ENCODE measurements at places on chromosomes 13 and 19.

DNA sequence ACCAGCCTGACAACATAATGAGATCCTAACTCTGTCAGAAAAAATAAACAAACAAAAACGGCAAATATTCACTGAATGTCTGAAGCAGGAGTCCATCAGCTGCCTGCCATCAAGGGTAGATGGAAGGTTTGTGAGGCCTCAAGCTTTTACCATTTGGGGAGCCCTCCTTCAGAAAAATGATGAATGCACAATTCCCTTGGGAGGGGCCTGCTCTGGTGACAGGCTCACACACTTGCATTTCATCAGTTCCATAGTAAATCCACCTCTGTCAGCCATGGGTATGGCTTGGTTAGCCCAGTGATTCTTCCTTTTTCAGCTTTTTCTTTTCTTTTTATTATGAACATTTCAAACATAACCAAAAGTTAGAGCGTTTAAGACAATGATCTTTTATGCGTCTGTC lies 26.3 kb upstream of the KATNAL1 start:
- DNase-seq, result no peak

DNA sequence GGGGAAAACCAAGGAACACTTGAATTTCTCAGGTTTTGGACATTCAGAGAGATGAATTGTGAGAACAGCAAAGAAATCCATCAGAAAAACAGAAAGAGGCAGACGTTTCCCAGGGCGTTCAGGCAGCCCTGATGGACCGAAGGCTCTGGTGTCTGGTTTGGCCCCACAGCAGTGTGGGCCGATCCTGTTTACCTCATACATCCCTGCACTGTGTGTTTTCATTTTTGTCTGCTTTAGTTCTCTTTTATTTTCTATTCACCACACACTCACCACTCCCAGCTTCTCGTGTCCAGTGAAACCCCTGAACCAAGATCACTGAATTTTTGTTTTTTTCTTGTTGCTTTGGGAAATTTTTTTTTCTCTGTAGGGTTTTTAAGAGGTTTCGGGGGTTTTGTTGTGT lies 11.9 kb upstream of the WDR18 start:
- DNase-seq, result no peak

GRCh38 chr19:43798546-43799409 lies 3.5 kb downstream of the LYPD5 start:
- DNase-seq, result no peak

DNA sequence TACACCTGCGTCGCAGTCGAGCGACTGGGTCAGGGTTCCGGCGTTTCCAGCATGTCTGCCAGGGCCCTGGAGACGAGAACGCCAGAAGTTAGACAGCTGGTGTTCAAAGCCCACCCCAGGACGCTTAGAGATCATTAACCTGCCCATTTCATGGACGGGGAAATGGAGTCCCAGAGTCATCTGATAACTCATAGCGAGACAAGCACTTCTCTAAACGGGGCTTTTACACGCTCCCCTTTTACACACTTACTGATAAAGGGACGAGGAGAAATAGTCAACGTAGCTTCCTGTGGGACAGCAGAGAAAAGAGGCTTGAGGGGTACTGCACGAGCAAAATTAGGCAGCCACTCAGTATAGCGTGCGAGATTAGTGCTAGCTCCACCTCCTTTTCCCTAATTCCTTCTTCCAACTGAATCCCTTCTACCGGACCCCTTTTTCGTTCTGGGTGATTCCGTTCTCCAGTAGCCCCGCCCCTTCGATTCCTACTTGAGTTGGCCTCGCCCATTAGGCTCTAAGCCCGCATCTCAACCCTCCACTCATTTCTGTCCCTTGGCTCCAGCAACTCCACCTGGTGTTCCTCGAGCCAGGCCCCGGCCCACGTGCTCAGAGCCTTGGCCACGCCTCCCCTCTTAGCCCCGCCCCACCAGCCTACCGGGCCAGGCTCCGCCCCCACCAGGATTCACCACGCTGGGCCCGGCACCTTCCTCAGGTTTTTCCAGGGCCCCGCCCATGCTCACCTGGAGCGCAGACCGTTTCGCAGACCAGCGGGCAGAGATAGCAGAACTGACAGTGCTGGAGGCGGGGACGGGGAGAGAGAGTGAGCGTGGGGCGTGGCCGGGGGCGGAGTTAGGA lies 3.7 kb downstream of the HRC start:
- peak; percentile 29 for DNase-seq

GRCh38 chr13:22176968-22177520 lies 506.2 kb downstream of the FGF9 start:
- no peak for DNase-seq

GRCh38 chr13:49298903-49299605 lies 51.3 kb downstream of the CDADC1 start:
- no peak for DNase-seq

DNA sequence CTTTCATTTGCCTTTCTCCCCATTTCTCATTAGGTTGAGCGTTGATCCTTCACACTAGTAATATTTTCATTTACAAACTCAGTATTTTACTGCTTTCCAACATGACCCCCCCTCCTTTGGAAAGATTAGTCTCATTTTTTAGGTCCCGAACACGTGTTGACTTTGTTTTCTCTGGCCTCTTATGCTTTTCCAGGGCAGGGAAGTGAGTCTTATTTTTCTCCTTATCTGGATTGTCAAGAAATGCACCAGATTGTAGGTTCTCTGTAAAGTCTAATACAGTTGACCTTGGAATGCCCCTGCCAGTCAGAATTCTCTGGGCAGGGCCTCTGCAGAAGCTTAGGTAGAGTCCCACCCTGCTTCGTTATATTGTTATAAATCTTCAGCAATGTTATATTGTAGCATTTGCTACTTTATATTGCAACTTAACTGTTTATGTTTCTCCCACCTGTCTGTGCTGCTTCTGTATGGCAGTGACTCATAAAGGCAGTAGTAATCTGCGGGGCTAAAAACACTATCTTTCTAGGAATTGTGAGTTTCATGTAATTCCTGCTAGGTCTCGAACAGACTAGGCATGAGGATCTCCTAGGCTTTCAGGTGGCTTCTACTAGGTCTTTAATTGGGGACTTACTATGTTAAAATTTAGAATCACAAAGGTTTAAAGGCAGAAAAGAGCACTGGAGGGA lies 2.0 kb downstream of the TDRD3 start:
- no peak for DNase-seq

GRCh38 chr19:784541-784940 lies 12.7 kb upstream of the PTBP1 start:
- no peak for DNase-seq

DNA sequence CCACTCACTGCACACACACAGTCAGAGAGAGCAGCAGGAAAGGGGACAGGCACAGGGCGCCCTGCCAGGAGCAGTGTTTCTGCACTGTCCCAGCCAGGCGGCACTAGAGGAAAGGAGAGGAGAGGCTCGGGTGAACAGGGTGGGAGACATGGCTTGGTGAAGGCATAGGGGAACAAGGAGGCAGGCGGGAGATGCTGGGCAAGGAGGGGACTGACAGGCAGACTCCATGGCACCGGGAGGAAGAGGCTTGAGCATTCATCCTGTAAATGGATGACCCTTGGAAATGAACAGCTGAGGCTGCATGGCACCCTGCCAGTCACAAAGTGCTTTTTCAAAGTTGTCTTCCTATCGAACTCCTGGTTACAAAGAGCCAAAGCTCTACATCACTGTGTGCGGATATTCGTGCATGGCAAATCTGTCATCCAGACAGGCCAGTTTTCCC lies 22.4 kb downstream of the MED26 start:
- no peak for DNase-seq

DNA sequence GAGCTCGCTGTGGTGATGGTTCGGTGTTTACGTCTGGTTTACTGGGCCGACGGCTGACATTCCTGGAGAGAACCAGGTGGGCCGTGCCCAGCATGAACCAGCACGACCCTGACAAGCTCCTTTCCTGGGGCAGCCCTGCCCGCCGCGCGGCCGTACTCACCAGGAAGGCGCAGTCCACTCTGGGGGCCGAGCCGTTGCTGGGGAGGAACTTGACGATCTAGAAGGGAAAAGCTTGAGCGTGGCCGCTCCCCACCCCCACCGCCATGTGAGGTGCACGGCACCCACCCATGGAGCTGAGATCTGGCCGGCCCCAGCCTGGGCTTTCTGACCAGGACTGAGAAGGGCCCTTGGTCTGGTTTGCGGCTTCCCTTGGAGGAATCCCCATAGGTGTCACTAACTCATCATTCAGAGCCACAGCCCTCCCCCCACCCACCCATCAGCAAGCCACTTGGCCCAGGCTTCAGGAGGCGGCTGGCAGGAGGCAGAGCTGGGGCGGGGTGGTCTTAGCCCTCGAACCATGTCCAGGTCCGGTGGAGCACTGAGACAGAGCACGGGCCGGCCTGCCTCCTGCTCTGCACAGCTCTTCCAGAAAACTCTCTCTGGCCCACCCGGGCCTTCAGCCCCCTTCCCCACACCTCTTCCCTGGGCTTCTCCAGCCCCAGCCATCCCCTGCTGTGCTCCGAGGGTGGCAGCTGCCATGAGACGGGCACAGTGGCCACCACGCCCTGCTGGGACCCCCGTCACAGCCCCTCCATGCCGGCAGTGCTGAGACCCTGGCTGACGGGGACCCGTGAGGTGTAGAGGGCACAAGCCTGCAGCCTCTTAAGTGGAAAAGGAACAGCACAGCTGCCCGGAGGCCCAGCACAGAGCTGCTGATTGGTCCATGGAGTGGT lies 6.2 kb downstream of the ATP4B start:
- DNase-seq, result no peak

DNA sequence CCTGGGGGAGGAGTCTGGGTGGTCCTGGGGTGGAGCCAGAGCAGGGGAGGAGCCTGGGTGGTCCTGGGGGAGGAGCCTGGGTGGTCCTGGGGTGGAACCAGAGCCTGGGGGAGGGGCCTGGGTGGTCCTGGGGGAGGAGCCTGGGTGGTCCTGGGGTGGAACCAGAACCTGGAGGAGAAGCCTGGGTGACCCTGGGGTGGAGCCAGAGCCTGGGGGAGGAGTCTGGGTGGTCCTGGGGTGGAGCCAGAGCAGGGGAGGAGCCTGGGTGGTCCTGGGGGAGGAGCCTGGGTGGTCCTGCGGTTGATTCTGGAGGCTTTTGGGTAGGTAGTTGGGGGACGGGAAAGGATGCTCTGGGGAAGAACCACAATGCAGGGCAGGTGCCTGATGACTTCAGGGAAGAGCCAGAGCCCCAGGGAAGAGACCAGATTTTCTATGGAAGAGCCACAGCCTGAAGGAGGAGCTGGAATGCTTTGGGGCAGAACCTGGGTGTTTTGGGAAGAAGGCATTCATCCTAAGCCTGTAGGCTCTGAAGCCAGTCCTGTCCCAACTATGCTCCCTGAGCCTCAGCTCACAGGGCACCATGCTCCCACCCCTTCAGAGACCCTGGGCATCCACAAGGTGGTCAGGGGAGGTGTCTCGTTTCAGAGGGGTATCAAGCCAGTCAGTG lies 15.0 kb downstream of the MRPS12 start:
- no peak for DNase-seq

- DNase-seq, result no peak
Observed at GRCh38 chr13:113647351-113648215, 10.4 kb downstream of the ATP4B start.

GRCh38 chr13:40064154-40065097 lies 409.0 kb downstream of the COG6 start:
- no peak for DNase-seq

- DNase-seq, result no peak
Observed at GRCh38 chr13:95137096-95137495, 164.2 kb downstream of the ABCC4 start.

GRCh38 chr13:111893607-111894443 lies 173.1 kb upstream of the SOX1 start:
- DNase-seq, result no peak

GRCh38 chr13:95267662-95268342 lies 33.4 kb downstream of the ABCC4 start:
- no peak for DNase-seq

GRCh38 chr19:35845215-35846037 lies 6.9 kb downstream of the NPHS1 start:
- no peak for DNase-seq

DNA sequence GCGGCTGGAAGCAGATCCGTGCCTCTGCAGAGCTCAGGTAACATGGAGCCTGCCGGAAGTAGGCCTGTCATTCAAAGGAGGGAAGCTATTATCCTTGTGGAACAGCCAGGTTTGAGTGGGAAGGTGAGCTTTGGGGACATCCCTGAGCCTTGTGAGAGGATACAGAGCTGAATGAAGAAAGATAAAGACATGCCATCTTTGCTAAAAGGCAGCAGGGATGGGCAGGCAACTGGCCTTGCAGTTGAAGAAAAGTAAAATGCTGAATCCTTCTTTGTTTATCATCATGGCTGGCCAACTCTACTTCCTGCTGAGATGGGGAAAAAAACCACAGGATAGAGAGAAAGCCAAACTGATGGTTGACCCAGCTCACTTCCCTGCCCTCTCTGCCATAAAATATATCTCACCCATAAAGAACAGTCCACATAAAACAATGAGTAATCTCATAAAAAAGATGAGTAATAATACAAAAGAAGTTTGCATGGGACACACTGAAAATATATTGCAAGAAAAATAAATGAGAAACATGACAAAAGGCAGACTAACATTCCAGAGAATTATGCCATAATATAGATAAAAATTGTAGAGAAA lies 226.3 kb downstream of the DLEU7 start:
- DNase-seq, result no peak

DNA sequence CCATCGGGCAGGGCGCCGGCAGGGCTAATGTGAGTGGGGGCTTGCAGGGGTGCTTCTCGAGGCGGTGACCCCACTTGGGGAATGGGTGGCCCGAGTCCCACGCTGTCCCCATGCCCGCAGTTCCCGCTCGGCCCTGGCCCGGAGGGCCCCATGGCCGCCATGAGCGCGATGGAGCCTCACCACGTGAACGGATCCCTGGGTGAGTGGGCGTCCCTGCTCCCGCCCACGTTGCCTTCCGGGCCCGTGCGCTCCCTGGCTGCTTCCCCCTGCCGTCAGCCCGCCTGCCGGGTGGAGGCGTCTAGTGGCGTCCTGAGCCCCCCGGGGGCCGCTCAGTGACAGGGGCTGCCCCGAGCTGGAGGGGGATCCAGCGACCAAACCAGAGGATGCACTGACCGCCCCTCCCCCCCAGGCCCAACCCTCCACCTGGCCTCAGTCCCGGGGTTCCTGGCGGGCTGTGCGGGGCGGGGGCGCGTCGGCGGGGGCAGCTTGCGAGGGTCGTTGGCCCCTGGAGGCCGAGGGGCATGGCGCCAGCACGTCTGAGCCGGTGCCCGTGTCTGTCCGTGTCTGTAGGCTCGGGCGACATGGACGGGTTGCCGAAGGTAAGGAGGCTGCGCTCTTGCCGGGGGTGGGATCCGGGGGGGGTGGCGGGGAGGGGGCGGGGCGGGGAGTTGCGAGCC lies 4.8 kb downstream of the ISYNA1 start:
- DNase-seq, result no peak

- DNase-seq, result no peak
Observed at GRCh38 chr13:50400035-50400726, 384.9 kb downstream of the KCNRG start.

DNA sequence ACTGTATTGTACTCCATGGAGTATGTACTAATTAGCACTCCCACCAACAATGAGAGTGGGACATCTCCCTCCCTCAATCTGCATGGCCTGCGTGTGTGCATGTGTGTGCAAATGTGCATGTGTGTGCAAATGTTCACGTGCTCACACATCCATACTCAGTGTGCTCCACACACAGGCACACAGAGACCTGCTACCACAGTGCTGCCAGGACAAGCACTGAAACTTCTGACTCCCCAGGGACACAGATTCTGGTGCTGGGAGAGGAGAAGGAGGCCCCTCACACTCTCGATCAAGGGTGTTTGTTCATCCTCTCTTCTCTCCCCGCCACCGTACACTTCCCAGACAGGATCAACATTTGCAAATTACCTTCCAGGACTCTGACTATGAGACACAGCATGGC lies 37.8 kb upstream of the ZNF507 start:
- DNase-seq, result no peak

- DNase-seq, result no peak
Observed at GRCh38 chr13:76552041-76552772, 334.0 kb downstream of the KCTD12 start.
